ENCODE measurements at places on chromosomes 12 and 14.

- DNase-seq, result no peak
Measured at GRCh38 chr14:44030831-44031383, 476.2 kb downstream of the FSCB start.

GRCh38 chr12:27840229-27840999 is 60.4 kb upstream of the MANSC4 start:
- DNase-seq, result no peak

GRCh38 chr12:44058366-44058765 is 222.5 kb downstream of the TMEM117 start:
- DNase-seq, result no peak

DNA sequence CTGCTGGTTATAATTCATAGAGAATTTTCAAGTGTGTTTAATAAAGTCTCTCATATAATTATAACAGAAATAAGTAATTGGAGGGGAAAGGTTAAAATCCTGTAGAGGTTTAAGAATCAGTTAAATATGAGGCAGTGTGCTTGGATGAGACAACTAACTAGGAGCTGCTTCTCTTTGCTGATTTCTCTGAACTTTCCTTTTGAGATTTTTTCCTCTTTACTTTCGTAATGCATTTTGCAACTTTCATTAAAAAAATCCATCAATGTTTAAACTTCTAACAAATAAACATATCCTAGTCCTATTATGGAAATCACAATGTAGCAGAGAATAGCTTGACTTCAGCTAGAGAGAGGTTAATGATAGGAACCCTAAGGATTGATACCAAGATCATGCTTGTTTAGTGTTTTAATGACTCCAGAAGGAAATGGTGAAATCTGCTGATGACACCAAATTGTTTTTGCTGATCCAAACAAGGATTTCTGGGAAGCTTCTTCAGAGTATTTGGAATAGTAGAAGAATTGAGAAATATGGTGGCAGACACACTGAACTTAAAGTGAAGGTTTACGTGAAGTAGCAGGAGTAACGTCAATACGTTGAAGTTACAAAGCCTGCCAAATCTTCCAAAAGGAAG is 122.6 kb downstream of the RAD51B start:
- DNase-seq, result no peak

GRCh38 chr14:94918896-94919295 is 149.0 kb upstream of the GSC start:
- no peak for DNase-seq

DNA sequence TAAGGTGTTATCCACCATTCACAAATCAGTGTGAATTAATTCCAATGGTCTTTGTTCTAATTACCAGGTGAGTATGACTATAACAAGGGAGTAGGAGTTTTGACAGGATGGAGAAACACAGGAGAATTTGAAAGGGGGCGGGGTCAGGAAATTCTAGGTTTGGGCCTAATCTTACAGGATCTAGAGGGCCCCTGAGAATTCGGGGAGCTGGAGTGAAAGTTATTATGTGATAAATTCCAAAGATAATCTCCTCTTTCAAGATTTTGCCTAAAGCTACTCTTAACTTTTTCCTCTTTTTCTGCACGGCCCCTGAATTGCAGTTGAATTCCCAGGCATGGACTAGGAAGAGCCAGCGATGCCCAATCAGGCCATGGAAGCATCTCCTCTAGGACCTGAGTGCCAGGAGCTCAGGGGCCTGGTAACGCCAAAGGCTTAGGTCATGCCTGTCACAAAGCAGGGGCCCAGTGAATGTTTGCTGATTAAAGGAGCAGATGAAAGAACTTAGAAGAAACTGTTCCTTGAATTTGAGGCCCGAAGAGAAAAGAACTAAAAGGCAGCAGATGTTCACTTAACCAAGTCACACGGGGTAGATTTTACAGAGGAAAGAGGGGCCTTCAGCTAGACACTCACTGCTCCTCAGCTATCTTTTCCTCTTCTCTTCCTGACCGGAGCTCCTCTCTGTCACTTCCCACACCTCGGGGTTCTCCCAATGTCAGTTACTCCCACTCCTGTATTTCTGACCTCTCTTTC is 195.5 kb downstream of the PPM1H start:
- DNase-seq, result no peak

- no peak for DNase-seq
Measured at GRCh38 chr14:31068235-31068634, 42.1 kb upstream of the STRN3 start.

DNA sequence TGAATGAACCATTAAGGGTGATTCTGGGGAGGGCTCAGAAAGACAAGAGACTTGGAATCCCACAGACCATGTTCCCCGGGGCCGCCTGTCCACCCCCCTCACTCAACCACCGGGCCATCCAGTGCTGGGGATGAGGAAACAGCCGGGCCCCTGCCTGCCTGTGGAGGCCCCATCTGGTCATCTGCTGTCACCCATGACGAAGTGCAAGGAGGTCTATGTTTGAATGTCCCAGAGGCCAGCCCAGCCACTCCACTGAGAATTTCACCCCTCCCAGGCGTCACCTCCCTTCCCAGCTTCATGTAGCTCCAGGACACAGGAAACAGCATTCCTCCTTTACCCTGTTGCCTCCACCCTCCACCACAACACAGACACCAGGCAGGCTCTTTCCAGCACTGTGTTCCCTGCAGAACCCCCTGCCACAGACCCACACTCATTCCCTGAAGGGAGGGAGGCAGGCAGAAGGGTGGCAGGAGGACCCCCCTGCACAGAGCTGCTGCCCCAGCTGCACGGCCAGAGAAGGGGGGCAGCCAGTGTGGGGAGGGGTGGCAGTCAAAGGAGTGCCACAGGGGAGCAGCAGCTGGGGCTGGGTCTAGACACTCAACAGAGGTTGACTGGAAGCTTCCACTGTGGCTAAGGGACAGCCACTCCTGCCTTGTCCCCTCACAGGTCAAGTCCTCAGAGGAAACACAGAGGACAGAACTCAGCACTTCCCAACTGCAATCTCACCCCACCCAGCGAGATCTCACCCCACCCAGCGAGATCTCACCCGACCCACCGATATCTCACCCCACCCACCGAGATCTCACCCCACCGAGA is 50.3 kb upstream of the PPP2R5C start:
- DNase-seq, result no peak

DNA sequence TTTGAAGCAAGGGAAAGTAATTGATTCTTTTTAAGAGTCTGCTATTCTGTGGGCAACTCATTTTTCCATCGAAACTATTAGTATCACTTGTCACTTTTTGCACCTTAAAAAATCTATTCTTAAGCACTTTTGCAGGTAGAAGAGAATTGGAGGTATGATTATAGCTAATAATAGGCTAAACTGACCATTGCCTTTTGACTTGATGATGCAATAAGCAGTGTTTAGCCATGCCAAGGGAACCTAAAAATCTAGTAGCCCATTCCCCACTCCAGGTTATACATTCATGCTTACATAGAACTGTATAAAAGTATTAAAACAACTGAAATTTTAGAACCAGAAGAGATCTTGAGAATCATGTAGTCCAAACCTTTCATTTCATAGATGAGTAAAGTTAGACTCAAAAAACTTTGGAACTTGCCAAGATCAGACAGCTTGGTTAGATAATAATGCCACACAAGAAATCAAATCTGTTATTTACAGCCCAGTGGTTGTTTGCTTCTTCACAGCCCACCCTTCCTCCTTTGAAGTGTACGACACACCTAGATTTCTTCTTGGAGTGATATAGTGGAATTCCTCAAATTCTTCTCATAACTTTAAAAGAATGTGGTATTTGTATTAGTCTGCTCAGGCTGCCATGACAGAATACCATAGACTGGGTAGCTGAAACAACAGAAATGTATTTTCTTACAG is 21.7 kb upstream of the GARIN2 start:
- no peak for DNase-seq

DNA sequence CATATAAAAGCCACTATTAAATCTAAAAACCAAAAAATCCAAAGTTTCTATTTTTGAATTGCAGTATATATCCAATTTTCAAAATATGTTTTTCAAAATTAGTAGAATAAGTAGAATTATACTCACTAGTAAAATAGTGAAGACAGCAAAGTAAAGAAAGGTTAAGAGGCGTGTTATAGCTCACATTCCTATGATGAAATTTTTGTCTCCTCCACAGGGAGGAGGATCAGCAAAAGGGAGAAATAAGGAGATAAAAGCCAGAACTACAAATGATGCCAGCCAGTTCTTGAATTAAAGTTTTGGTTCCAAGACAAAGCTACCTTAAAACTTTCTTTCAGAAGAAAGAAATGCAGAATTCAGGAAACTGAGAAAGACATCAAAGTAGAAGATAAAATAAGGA is 50.0 kb downstream of the C2CD5 start:
- no peak for DNase-seq

DNA sequence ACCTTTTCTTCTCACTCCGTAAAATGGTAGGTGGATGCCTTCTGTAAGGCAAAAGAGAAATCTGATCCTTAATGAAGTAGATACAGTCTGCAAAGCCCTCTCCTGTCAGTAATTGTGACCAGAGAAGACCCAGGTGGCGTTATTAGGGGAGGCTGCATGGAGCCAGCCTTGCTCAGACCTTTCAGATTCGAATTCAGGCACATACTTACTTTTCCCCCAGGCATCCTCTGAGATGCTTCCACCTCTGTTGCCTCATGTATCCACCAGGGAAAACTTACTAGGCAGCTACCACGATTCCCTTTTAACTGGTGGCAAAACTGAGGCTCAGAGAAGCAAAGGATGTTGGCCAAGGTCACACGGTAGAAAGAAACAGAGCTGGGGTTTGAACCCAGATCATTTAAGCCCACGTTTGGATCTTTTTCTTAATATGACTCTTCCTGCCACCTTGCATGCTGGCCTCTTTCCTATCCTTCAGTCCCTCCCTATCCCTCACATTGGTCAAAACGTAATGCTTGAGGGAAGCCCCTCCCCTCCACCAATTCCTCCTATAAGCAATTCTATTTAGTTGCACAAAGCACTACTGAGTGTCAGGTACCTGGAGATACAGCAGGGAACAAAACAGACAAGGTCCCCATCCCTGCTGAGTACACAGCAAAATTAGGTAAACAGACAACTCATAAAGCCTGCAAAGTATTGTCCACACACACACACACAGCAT is 179.4 kb downstream of the KSR2 start:
- no peak for DNase-seq

- no peak for DNase-seq
Measured at GRCh38 chr12:81610955-81611889, 147.9 kb downstream of the PPFIA2 start.

GRCh38 chr12:62403031-62403430 is 63.6 kb upstream of the MON2 start:
- DNase-seq, result no peak

DNA sequence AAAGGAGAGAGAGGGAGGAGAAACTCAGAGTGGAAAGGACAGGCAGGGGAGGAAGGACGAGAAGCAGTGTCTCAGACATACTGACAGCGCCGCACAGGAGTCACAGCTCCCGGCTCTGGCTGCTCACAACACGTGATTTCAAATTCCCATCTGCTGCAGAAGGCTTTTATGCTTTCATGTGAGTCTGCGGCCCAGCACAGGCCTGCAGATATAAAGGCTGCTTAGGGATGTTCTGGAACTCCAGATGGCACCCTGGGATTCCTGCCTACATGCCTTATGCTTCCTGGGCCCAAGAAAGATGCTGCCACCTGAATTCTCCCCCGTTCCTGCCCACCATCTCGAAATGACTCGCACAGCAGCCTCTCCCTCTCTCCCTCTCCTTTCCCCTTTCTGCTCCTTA is 89.6 kb downstream of the NUAK1 start:
- no peak for DNase-seq

GRCh38 chr12:124833693-124834122 is 30.0 kb downstream of the SCARB1 start:
- no peak for DNase-seq

- DNase-seq, result no peak
Measured at GRCh38 chr12:65259501-65259900, 19.0 kb upstream of the MSRB3 start.

DNA sequence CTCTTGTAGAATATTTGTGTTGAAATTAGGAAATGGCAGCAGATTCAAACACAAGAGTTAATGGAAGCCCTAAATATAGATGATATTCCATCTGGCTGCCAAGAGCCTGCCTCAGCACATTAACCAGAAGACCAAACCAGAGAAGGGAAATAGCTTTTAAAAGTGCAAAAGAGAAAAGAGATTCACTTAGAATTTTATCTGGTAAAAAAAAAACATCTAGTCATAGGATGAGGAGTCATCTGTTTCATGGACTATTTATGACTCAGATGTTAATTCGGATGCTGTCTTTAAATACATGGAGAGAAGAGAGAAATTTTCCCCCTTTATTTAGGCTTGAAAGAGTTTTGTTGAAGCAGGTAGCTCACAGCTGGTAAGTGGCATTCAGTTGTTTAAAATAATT is 201.6 kb upstream of the NUDT4 start:
- no peak for DNase-seq

GRCh38 chr14:77738559-77739250 is 22.3 kb downstream of the SNW1 start:
- no peak for DNase-seq

GRCh38 chr14:85218982-85219381 is 311.0 kb upstream of the FLRT2 start:
- no peak for DNase-seq

GRCh38 chr12:639566-639965 is 23.7 kb downstream of the NINJ2 start:
- no peak for DNase-seq

DNA sequence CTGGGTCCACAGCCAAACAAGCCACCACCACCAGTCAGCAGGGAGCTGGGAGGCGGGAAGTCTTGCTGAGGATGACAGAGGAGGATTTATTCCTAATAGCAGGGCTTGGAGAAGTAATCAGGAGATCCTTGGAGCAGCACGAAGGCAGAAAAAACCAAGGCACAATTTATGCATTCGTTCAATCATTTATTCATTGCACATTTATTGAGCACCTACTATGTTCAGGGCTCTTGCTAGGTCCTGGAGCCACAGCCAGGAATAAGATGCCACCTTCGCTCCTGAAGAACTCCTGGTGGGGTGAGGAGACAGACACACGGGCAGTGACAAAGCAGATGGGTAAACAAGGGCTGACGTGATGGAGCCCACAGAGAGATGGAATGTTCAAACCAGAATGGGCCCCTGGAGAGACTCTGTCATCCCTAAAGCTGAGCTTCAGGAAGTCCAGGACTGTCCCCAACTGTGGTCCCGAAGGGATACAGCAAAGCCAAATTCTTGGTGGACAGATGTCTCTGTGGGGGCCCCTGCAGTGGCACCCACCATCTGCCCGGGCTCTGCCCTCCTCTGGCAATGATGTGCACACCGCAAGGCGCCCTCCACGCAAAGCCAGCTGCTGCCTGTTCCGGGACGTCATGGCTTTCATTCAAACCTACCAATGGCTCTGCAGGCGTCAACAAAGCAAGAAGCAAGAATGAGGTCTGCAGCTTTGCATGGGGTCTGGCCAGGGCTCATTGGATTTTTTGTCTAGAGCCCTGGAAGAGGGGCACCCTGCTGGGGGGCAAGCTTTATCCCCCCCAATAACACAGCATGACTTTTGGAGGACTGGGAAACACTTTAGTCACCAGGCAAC is 3.0 kb upstream of the TESC start:
- no peak for DNase-seq

DNA sequence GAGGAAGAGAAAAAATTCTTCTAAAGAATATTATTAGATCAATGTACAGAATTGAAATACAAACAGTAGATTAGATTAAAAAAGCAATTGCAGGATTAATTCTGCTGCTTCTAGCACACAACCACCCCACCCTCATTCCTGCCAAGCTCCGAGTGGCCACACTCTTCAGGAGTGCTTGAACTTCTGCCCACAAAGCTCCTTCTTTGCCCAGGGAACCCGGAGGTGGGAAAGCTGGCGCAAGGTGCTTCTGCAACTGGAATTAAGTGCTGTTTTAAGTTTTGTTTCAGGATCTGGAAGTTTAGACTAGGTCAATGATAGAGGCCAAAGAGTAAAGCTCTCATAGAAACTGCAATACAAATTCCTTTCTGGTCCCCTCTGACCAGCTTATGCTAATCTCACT is 94.1 kb upstream of the BMP4 start:
- DNase-seq, result no peak
